ENCODE measurements at places on chromosomes 6 and 20. TPM values are rescaled to one million over a fixed set of nuclear protein-coding genes. Genes with fewer than 3 reads are reported as not detected.

TFAP2A gene
- total RNA-seq, result 20.4 TPM

HLA-DRB5 gene
- not detected for total RNA-seq

EEF1A1 gene
- 6,474 TPM for total RNA-seq

NKX2-2 gene
- 0.14 TPM for total RNA-seq

FKBP1C gene
- not detected for total RNA-seq
